ENCODE measurements at places on chromosomes 11 and 22.

GRCh38 chr11:625636-626268 is 997 bp upstream of the CDHR5 start:
- DNase-seq = no peak

- no peak for DNase-seq
Measured at GRCh38 chr22:19214078-19214473, 35.5 kb upstream of the SLC25A1 start.

- DNase-seq = no peak
Measured at GRCh38 chr11:93967944-93968343, 53.2 kb upstream of the HEPHL1 start.

- DNase-seq = no peak
Measured at GRCh38 chr11:32279672-32280071, 155.7 kb downstream of the WT1 start.

DNA sequence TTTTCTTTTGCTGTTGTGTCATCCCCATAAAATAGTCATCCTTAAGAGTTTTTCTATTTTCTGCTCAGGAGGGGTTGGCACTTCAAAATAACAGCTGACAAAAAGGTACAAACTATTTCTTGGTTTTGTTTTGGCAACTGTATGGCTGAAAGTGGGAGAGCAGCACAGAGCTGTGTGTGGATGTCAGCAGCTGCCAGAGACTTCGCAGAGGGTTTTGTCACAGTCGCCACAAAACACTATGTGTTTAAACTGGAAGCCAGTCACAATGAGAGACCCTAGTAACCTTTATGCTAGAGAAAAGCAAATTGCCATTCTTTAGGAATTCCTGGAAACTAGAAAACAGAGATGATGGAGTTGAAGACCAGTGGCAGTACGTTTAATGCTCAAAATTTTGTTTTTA is 189.6 kb upstream of the CCDC90B start:
- no peak for DNase-seq

- peak; percentile 39 for DNase-seq
Measured at GRCh38 chr22:20494978-20495860, at the start of gene KLHL22. TSS of gene KLHL22 (minus strand) at chr22:20495795. CDS start at chr22:20489211, 6,584 bp downstream.

DNA sequence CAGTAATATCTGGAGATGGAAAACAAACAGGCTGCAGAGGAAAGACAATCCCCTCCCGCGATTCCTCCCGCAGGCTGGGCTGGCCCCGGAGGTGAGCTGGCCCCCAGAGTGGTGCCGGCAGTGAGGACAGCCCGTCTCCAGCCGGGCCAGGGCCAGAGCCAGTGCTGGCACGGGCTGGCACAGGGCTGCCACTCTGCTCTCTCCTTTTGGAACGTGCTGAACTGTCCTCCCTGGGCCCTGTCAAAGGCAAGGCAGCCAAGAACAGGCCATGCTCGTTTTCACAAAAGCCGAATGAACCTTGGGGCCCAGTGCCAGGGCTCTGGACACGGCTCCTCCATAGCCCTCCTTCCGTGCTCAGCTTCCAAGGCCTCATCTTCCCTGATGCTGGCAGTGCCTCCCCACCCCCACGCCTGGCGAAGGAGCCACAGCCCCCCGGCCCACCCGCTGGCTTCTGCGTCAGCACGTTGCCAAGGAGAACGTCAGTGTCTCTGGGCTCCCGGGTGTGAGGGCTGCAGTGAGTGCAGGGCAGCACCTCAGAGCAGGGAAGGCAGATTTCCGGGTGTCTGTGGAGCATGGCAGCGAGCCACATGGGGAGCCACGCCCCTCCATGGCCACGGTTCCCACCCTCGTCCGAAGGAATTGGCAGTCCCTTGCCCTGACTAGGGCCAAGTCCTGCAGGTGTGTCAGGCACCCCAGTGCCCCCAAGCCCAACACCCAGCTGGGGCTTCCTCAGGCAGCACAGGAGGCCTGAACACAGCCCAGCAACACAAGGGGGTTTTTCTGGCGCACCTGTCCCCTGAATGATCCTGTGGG is 28.6 kb downstream of the GNAZ start:
- DNase-seq = no peak

DNA sequence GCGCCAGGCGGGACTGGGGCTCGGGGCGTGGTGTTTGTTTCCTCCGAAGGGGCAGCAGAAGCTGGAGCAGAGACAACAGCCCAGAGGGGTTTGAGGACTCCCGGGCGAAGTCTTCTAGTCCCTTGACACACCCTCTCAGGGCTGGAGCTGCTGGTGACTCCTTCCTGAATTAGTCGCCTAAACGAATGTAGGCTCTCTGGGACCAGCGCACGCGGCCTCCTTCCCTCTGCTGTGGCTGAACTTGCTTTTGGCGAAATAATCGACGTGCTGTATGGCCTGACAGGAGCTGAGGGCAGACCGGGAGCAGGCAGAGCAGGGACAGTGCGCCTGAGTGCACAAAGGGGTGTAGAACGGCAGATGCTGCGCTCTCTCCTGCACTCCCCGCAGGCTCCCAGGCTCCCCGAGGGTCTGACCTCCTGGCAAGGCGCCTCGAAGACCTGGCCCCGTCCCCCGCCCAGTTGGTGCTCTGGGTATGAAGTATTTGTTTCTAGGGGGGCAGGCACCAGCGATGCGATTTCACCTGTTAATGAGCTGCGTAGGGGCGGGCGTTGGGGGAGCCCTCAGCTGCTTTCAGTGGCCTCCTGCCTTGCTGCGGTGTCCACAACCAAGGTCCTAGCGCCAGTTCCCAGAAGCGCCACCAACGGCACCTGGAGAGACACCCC is 5.3 kb downstream of the SLC17A6 start:
- no peak for DNase-seq

DNA sequence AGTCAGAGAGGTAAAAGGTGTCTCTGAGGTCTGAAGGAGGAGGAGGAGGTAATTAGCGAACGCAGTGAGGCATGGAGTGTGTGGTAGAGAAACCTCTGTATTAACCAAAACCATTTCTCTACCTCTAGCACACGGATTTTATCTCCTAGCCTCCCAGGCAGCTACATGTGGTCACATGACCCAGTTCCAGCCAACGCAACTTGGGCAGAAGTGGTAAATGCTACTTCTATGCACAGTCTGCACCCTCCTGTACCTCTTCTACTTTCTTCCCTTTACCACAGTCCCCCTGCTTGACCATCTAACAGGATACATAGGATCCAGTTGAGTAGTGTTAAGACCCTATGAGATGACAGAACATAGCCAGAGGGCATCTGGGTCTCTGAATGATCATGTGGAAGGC is 95.7 kb downstream of the XRRA1 start:
- DNase-seq = no peak

DNA sequence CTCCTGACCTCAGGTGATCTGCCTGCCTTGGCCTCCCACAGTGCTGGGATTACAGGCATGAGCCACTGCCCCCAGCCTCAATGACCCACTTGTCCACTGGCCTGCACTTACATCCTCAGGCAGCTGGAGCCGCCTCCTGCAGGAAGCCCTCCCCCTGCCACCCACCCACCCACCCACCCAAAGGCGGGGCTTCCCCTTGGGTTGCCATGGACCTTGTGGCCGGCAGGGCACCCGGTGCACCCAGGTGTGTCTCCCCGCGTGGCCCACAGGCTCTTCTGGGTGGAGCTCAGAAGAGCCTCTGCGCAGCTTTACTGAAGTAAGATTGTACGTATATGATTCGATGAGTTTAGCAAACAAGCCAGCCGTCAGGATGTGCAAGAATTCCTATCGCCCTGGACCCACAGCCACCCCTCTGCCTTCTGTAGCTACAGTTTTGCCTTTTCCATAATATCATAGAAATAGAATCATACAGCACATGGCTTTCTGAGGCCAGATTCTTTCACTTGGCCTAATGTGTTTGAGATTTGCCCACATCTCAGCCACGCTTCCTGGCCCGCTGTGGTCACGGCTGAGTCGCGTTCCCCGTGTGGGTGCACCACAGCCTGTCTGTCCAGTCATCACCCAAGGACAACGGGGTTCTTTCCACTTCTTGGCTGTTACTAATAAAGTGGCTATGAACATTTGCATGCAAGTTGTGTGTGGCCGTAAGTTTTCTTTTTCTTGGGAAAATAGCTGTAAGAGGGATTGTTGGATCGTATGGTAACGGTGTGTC is 5.3 kb upstream of the BRSK2 start:
- DNase-seq = no peak

DNA sequence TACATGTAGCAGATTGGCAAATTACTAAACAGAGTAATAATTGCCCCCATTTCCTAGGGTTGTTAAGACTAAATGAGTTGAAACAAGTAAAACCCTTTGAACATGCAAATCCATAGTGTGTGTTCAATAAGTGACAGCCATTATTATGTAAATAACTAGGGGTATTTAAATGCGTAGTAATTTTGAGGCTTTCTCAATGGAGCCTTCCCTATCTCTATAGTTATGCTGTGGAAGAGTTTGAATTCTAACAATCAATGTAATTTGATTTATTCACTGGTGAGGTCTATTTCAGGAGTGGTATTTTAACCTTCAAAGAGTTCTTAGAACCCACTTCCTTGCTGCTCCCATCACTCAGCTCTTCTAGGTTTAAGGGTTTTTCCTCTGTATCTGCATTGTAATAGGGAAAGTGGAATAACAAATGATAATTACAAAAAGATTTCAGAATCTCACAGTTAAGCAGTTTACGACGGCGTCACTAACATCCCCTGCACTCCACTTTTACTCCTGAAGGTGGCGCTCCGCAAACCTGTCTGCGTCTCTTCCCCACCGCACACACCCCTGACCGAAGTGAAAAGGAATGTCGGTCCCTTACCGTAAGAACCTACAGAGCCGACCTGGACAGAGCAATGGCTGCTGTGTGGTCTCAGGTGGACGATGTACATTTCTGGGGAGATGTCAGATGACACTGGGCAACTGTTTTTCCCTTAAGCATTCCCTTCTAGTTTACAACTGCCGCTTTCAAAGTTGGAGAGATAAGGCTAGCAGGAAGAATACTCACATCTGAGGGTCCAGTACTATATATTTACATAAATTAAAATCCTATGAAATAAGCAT is 80.8 kb downstream of the ZC3H12C start:
- no peak for DNase-seq

- peak; percentile 93 for DNase-seq
Measured at GRCh38 chr22:35219012-35219411, 38.3 kb upstream of the HMGXB4 start.

- DNase-seq = peak; percentile 40
Measured at GRCh38 chr11:74948546-74948897, 369 bp downstream of the XRRA1 start.

GRCh38 chr22:45572444-45572843 is 69.8 kb downstream of the FBLN1 start:
- no peak for DNase-seq

DNA sequence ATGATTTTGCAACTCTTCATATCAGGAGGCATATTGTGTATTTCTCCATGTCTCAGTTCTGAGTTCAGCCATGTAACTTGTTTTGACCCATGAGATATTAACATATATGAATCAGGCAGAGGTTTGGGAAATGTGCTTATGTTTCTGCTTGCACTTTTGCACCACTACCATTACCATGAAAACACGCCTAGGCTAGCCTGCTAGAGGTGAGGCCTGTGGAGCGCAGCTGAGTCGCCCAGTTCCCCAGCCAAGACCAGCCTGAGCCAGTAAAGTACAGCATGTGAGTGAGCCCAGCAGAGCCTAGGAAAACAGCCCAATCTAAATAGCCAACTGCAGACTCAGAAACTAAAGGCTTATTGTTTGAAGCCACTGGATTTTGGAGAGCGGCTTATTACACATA is 18.4 kb upstream of the MYOD1 start:
- no peak for DNase-seq

- DNase-seq = no peak
Measured at GRCh38 chr11:4769838-4770237, at the start of gene OR51F1. TSS of gene OR51F1 (minus strand) at chr11:4769938. CDS start at chr11:4769938, 0 bp downstream.

DNA sequence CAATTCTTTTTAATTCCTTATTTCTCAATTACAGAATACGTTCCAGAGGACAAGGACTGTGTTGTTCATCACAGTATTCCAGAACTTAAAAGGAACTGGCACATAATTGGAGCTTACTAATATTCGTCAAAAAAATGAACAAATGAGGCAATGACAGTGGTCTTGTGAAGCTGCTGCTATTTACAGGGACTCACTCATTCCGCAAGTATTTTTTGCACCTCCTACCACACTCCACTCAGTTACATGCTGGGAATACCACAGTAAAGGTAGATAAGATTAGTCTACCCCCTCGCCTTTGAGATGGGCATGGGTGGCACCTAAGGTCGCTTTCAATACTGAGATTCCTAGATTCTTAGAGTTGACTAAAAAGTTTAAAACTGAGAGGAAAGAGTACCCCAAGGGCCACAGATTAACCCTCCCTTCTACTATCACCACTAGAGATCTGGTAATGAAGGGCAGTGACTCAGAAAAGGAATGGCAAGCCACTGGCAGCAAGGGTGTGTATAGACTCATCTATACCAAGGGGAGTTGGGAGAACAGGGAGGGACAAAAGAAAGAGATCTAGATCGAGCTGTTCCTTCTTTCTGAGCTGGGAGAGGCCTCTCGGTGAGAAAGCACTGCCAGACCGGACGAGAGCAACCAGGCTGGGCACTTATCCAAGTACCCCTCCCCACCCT is 85.0 kb downstream of the RPL27A start:
- peak; percentile 75 for DNase-seq

GRCh38 chr11:123103326-123103980 is 41.5 kb upstream of the HSPA8 start:
- DNase-seq = peak; percentile 82

DNA sequence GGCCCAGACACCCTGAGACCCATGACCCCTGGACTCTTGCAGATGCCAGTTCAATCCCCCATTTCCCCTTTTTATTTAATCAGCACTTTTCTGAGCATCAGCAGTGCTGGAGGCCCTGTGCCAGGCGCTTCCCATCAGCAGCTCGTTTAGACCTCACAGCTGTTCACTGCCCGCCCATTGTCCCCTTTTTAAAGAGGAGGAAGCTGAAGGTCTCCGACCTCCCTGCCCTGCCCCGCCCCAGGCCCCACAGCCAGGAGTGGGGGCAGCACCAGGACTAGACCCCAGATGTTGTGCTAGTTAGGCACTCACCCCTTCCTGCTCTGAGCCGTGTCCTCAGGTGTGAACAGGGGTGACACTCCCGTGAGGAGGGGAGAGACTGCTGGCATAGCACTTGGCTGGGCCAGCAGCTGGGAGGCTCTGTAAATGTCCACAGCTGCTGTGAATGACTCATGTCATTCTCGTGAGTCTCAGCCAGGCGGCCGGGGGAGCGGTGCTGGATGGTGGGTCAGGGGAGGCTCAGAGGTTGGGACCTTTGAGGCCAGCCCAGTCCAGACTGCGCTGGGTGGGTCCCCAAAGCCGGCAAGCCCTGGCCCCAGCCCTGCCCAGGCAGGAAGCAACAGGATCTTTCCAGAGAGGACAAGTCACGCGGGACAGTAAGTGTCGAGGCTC is 19.9 kb downstream of the EMID1 start:
- DNase-seq = peak; percentile 42

GRCh38 chr11:62360685-62361084 is 23.4 kb downstream of the ASRGL1 start:
- DNase-seq = no peak

- DNase-seq = no peak
Measured at GRCh38 chr22:39593931-39594285, 23.4 kb downstream of the CACNA1I start.

DNA sequence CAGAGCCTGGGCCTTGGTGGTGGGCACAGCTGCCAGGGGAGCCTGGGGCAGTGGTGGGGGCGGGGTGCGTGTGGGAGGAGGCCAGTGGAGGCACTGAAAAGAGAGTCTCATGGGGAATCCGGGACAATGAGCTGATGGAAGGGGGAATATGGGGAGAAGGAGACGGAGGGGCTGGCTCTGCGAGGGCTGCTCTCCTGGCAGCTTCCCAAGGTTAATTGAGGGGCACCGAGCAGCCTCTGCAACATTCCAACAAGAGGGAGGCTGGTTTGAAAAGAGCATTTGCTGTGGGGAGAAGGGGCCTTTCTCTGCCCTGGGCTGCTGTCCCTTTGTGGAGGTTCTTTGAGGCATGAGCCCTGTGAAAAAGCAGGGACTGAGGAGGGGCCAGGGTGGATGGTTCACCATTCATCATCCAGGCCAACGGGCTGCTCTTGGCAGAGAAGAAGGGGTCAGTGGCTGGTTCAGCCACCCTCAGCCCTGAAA is 9.4 kb upstream of the IGSF9B start:
- no peak for DNase-seq
